Vagina (tissue), 2 donors: ENCODE measurements at places on chromosomes 6 and 20.

DNA sequence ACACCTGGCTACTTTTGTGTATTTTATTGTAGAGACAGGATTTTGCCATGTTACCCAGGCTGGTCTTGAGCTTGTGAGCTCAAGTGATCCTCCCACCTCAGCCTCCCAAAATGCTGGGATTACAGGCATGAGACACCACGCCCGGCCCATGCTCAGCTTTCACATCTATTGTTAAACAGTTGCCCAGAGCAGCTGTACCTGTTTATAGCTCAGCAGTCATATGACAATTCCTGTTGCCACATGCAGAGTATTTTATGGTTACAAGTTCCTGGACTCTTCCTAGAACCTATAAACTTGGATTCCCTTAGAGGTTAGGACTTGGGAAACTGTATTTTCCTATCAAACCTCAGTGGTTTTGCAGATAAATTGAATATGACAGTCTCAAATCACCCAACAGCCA is 188.3 kb upstream of the KCNG1 start:
- no peak for DNase-seq

DNA sequence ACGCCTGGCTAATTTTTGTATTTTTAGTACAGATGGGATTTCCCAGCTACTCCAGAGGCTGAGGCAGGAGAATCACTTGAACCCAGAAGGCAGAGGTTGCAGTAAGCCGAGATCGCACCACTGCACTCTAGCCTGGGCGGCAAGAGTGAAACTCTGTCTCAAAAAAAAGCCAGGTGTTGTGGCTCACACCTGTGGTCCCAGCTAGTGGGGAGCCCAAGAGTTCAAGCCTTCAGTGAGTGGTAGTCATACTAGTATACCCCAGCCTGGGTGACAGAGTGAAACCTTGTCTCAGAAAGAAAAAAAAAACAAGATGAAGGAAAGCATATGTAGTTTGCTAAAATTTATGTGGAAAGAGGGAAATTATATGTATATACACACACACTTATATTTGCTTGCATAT is 20.0 kb upstream of the POU5F1 start:
- DNase-seq: no peak

- no peak for DNase-seq
Measured at GRCh38 chr6:68342286-68342685, 292.8 kb upstream of the ADGRB3 start.

- no peak for DNase-seq
Measured at GRCh38 chr6:121901432-121901831, 466.0 kb downstream of the GJA1 start.

GRCh38 chr20:54438166-54438565 is 37.2 kb upstream of the DOK5 start:
- DNase-seq: no peak

GRCh38 chr6:1624851-1625781 is 15.4 kb downstream of the FOXC1 start:
- no peak for DNase-seq

DNA sequence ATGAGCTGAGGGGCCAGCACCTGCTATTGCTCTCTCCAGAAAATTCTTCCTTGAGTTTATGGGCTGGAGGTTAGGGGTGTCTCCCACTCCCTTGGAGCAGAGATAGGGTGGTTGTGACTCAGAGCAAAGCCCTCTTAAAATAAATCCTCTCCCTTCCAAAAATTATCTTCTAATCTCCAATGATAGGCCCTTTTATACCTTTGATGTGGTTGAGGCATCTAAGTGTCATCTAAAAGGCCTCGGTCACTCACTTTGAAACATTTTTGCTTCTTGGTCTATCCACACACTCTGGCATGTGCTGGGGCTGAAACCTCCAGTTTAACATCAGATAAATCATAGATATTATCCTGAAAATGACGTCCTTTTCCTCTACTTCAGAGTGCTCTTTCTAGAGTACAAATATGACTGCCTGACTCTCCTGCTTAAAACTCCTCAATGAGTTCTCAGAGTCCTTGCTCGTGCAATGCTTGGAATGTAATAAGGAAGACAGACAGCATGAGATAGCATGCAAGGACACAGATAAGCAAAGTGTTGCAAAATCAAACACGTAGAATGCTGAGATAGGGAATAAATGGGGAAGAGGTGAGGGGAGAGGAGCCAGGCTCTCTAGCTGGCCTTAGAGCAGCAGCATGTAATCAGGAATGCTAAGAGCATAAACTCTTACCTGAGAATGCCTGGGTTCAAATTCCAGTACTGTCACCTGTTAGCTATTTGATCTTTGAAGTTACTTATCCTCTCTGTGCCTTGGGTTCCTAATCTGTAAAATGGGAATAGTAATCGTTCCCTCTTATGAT is 374.1 kb upstream of the CITED2 start:
- DNase-seq: no peak

GRCh38 chr20:48740712-48741111 is 87.1 kb downstream of the PREX1 start:
- DNase-seq: no peak
